Islet precursor cell (in vitro differentiated cells): ENCODE measurements at places on chromosomes 11 and 22.

- no peak for DNase-seq
Measured at GRCh38 chr11:125351868-125352250, 144.2 kb downstream of the FEZ1 start.

GRCh38 chr11:68721075-68721474 is 30.2 kb downstream of the TESMIN start:
- no peak for DNase-seq

GRCh38 chr11:72036687-72037086 is 38.0 kb downstream of the IL18BP start:
- no peak for DNase-seq

- no peak for DNase-seq
Measured at GRCh38 chr11:133269267-133269666, 263.0 kb downstream of the OPCML start.

GRCh38 chr11:47904048-47904447 is 55.9 kb upstream of the NUP160 start:
- DNase-seq = no peak

DNA sequence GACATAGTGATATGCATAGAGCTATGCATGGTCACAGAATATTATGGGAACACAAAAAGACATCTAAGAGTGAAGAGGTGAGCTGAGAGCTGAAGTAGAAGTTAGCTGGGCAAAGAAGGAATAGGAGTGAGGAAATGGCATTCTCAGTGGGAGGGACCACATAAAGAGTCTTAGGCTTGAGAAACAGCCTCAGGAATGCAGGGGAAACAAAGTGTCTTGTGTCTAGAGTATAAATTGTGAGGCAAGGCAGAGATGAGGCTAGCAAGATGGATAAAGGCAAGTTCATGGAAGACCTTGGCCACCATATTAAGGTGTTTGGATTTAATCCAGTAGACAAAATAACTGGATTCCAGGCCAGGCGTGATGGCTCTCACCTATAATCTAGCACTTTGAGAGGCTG is 40.6 kb upstream of the CRTAM start:
- DNase-seq = no peak

DNA sequence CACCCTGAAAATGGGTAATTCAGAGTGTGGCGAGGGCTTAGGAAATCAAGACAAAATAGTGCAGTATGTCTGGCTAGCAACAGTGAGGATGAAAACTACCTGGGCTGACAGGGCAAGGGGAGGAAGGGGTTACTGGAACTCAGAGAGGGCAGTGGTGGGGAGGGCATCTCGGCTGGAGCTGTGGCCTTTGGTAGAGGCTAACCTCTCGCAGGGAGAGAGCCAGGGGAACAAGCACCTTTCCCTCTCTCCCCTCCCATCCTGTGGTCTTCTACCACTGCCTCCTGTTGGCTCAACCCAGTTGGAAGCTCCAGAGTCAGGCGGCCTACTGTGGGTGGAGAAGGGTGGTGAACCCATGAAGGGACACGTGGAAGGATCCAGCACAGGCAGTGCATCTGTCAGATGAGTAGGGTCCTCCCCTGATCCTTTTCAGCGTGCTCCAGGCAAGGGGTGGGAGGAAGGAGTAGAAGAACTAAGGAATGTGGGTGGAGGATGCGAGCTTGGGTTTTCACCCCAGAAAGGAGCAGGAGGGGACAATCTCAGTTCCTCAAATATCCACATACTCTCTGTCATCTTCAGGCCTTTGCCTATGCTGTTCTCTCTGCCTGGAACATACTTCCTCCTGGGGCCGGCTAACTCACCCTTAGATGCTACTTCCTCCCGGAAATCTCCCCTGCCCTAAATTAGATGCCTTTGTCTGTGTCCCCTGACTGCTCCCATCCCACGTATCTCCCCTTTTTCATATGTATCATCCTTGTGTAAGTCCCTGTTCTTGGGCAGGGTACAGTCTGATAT is 6.2 kb upstream of the KCNE3 start:
- no peak for DNase-seq

- DNase-seq = no peak
Measured at GRCh38 chr11:74425100-74425499, 26.9 kb upstream of the PGM2L1 start.

- no peak for DNase-seq
Measured at GRCh38 chr22:23061471-23062280, 8.6 kb upstream of the GNAZ start.

GRCh38 chr11:118620529-118621070 is 13.2 kb downstream of the PHLDB1 start:
- DNase-seq = no peak
